HL-60 (cell line): ENCODE measurements at places on chromosomes 5 and 9.

GRCh38 chr5:175382171-175382570 is 61.8 kb downstream of the DRD1 start:
- no peak for DNase-seq

- DNase-seq = no peak
These were observed 24.2 kb downstream of the CLPTM1L start for GRCh38 chr5:1320436-1321344.

GRCh38 chr9:38096238-38096805 is 27.3 kb upstream of the SHB start:
- no peak for DNase-seq

DNA sequence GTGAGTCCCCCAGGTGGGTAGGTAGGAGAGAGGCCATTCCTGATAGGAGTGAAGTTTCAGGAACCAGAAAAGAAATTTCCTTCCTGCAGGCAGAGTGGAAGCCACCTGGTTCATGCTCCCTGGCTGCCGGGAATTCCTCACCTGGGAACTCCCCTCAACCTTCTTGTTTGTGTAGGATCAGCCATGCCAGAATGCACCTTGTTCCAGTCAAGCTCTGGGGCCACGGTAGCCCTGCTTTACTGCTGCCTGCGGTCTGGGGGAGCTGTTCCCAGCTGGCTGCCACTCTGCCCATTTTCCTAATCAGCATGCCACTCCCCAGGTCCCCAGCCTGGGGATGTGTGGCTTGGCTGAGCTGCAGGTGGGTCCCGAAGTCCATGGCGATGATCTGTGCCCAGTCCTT is 18.7 kb upstream of the B4GALT1 start:
- DNase-seq = no peak

DNA sequence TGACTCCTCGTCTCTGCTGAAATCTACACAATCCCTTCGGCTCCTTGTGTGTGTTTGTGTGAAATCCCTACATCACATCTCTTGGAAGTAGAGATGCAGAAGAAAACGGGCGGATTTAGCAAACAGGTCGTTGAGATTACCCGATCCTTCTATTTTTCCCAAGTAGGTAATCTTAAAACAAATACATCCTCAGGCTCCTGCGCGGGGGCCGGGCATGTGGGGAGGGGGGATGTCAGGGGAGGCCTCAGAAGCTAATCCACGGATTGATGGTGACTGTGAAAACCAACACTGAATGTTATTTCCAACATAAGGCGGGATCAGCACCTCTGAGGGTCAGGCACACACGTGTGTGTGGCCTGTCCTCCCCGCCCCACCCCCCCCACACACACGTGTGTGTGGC is 137.8 kb downstream of the ROR2 start:
- no peak for DNase-seq

DNA sequence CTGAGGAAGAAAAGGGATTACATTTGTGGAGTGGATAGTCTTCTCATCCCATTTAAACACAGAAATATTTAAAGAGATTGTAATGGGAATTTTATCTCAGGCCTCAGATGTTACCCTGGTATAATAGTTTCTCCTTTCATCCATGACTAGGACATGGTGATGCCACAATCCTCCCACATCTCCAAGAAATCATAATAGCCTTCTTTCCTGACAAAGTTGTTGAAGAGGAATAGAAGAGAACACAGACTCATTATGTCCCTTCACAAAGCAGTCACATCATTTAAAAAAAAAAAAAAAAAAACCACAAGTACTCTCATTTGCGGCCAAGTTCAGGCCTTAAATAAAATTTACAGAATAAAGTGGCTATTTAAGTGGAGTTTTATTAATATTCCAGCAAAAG is 359.6 kb downstream of the DEPDC1B start:
- no peak for DNase-seq

DNA sequence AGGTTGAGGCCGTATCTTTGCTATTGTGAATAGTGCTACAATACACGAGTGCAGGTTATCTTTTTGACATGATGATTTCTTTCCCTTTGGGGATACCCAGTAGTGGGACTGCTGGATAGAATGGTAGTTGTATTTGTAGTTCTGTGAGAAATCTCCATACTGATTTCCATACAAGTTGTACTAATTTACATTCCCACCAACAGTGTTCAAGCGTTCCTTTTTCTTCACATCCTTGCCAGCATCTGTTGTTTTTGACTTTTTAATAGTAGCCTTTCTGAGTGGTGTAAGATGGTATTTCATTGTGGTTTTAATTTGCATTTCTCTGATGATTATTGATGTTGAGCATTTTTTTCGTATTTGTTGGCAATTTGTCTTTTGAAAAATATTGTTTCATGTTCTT is 41.4 kb downstream of the CNOT6 start:
- DNase-seq = no peak

GRCh38 chr5:143176048-143176447 is 227.4 kb downstream of the NR3C1 start:
- no peak for DNase-seq

GRCh38 chr5:103218164-103218563 is 40.4 kb upstream of the MACIR start:
- no peak for DNase-seq

DNA sequence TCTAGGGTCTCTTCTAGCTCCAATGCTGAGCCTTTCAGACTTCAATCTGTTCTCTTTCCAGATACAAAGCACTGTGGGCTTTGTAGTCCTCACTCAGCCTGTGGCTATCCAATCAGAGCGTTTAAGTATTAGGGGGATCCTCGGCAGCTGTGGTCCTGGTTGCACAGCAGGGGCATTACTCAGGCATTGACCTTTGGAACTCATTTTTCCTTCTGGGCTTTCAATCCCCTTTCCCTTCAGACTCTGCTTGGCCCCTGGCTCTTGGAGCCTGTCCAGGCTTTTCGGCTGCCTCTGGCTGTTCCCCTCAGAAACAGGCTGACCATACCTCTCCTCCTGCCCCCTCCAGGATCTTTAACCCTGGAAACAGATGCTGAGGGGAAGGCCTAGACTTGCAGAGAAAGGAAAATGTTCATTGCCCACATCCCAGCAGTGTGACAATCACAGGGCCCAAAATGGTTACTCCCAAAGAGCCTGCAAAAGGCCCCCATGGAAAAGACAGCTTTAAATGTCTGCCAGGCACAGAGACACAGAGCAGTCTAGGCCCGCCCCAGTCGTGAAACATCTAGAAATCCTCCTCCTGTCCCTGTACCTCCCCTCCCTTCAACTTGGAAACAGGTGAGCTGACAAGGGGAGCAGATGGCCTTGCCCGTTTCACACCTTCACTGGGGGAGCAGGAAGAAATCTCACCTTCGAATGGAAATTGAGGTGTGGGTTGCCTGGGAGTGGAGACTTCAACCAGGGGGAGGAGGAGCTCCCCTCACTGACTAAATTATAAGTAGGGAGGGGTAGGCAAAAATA is 13.7 kb downstream of the C1QTNF2 start:
- DNase-seq = no peak

GRCh38 chr5:59380350-59380951 is 513.1 kb downstream of the PDE4D start:
- DNase-seq = peak; percentile 9

- no peak for DNase-seq
These were observed at the start of gene EGFLAM for GRCh38 chr5:38258319-38259061. TSS of gene EGFLAM (plus strand) at chr5:38258559. CDS start at chr5:38258755, 196 bp downstream.

- no peak for DNase-seq
These were observed 106.6 kb upstream of the DPYSL3 start for GRCh38 chr5:147616421-147616820.

DNA sequence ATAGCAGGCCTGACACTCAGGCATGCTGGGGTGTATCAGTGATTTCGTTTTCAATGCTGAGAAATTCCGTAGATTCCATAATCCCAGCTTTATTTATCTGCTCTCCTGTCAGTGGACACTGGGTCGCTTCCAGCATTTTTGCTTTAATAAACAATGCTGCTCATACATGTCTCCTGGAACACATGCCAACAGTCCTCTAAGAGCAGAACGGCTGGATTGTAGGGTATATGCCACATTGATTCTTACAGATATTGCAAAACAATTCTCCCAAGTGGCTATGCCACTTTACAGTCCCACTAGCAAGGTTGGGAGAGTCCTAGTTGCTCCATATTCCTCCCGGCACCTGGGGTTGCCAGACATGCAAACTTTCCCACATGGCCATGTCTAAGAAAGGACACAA is 81.9 kb downstream of the RAPGEF1 start:
- no peak for DNase-seq

- peak; percentile 55 for DNase-seq
These were observed 10.0 kb upstream of the C5 start for GRCh38 chr9:121059998-121060636.

GRCh38 chr9:6910032-6910431 is 152.3 kb downstream of the KDM4C start:
- no peak for DNase-seq

DNA sequence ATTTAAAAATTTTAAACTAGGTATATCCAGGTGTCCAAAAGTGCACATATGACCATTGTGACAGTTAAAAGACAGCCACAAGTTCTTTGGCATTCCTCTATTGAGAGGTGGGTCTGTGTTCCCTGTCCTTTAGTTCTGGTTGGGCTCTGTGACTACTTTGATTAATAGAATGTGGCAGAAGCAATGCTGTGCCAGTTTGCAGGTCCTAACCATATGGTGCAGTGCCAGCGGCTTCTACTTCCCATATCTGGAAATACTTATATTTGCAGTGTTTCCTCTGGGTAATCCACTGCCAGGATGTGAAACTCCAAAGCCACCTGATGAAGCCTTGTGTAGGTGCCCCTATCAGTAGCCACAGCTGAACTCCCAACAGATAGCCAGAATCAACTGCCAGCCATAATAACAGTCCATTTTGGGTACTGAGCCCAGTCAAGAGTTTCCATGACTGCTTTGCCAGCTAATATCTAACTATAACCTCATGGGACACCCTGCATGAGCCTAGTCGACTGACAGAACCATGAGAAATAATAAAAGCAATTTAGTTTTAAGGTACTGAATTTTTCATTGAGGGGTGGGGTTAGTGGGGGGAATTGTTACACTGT is 361.0 kb upstream of the SEMA6A start:
- DNase-seq = no peak

DNA sequence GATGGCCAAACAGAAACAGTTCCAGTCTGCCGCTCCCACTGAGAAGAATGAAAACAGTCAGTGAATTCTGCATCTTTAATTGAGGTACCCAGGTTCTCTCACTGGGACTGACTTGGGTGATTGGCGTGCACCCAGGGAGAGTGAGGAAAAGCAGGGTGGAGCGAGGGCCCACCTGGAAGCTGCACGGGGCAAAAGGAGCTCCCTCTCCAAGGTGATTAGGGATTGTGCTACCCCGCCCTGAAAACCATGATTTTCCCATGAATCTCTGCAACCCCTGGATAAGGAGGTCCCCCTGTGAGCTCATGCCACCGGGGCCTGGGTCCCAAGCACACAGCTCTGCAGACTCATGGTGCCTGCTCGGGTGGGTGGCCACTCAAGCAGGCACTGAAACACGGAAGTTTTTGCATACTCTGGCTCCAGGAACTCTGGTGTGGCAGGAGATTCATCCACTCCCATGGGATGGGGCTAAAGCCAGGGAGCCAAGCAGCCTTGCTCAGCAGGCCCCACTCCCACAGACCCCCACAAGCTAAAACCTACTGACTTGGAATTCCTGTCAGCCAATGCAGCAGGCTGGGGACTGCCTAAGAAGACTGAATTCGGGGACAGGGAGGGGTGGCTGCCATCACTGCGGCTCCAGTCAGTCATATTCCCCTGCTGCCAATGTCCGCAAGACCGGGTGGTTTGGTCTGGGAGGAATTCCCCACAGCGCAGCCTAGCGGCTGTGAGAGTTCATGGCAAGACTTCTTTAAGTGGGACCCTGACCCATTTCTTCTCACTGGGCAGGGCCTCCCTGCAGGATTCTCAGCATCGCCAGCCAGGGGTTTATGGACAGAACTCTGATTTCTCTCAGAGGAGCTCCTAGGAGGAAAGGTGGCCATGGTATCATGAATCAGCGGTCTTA is 652.2 kb upstream of the RGMB start:
- DNase-seq = no peak

- no peak for DNase-seq
These were observed 75.7 kb downstream of the TEK start for GRCh38 chr9:27184556-27185351.

GRCh38 chr9:133683586-133684120 is 47.5 kb downstream of the DBH start:
- no peak for DNase-seq

- DNase-seq = no peak
These were observed 309.3 kb upstream of the ACTBL2 start for GRCh38 chr5:57791875-57792274.

- no peak for DNase-seq
These were observed 297.0 kb upstream of the CLINT1 start for GRCh38 chr5:158155811-158156505.

DNA sequence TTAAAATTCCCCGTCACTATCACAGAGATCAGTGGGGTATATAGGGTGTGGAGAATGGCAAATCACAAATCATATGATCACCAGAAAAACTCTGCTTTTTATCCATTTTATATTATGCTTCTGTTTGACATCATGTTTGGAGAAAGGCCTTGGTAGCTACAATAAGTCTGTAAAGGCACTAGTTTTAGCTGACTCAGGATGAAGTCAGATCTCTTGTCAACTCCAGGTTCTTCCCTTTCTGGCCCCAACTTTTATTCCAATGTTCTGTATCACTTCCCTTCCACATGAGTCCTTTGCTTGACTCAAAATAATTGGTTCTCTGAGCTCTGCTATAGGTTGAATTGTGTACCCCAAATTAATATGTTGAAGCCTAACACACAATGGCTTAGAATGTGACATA is 484.9 kb downstream of the PTPRD start:
- no peak for DNase-seq

DNA sequence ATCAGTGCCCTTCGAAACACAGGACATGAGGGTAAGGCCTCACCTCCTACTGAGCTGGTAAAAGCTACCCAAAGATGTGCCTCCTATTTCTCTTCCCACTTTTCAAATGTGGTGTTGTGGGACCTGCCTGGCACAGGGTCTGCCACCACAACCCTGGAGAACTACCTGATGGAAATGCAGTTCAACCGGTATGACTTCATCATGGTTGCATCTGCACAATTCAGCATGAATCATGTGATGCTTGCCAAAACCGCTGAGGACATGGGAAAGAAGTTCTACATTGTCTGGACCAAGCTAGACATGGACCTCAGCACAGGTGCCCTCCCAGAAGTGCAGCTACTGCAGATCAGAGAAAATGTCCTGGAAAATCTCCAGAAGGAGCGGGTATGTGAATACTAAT is 1.9 kb downstream of the IRGM start:
- no peak for DNase-seq

- no peak for DNase-seq
These were observed 107.0 kb upstream of the MVB12B start for GRCh38 chr9:126219648-126220063.

DNA sequence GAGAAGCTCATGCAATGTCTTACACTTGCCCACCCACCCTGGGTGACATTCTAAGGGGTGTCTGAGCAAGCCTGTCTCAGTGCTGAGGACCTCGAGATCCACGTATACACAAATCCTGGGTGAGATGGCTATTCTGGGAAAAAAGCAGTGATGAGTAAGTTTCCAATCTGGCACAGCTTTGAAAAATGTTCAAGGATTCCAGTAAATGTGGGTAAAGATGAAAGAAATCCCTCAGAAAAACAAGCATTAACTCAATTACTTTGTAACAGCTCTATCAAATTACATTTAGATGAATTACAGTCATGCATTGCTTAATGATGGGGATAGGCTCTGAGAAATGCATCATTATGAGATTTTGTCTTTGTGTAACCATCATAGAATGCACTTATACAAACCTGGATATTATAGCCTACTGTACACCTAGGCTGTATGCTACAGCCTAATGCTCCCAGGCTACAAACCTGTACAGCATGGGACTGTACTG is 26.9 kb downstream of the GOLM1 start:
- no peak for DNase-seq

GRCh38 chr5:91820874-91821273 is 437.8 kb upstream of the ARRDC3 start:
- no peak for DNase-seq

- no peak for DNase-seq
These were observed 66.6 kb upstream of the TAF11L2 start for GRCh38 chr5:17431272-17432050.
